ENCODE measurements at places on chromosomes 12 and 14. TPM values are rescaled to one million over a fixed set of nuclear protein-coding genes. Genes with fewer than 3 reads are reported as not detected.

MYF5 gene
- not detected for total RNA-seq

PLXNC1 gene
- 2.7 TPM for total RNA-seq

DCAF4 gene
- 29.6 TPM for total RNA-seq

ZNF891 gene
- 1.9 TPM for total RNA-seq

DNAH10 gene
- total RNA-seq, result 0.68 TPM

DNA sequence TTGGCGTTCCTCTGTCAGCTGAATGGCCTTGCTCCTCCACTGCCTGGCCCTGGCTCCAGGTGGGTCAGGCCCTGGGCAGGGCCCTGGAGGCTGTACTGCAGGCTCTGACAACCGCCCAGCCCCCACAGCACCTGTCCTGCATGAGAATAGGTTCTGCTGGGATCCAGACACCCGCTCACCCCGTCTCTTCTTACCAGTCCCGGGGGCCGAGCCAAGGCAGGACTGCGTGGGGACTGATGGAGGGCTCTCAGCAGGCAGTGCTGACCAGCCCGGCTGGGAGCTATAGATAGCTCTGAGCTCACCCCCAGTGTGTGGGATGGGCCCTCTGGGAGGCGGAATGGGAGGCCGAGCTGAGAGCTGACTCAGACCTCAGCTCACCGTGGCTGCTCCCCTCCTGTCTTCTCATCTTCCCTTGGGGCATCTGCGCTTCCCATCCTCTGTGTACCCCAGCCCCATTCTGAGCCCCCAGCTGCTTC, 39.6 kb downstream of the TEAD4 start:
- no peaks in the 10 kb centered on the region for H3K27me3 ChIP-seq
- H3K4me3 ChIP-seq, result no peak overlapping the region
- no peaks in the 10 kb centered on the region for H3K4me1 ChIP-seq
- no peak overlapping the region for H3K27ac ChIP-seq
- DNase-seq, result no peak
- H3K36me3 ChIP-seq, result no peaks in the 10 kb centered on the region

GRCh38 chr12:110932046-110932445, 11.7 kb upstream of the MYL2 start:
- no peak for DNase-seq
- no peaks in the 10 kb centered on the region for H3K27me3 ChIP-seq
- no peaks in the 10 kb centered on the region for H3K4me1 ChIP-seq
- no peaks in the 10 kb centered on the region for H3K36me3 ChIP-seq

DNA sequence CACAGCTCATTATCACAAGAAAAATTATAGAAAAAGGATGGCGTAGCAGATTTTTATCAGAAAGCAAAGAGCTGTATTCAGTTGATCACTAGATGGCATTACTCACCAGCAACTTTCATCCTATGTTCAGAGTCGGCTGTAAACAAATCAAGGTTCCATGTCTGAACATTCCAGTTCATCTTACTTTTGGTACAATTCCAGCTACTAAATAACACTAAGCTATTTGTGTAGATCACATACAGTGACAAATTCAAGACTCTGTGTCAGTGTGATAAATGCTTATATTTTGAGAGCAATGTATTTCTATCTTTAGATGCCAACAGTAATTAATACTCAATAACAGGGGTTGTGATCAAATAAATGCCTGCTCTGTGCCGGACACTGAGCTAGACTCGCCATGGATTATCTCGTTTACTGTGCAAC, 30.1 kb downstream of the NRDE2 start:
- H3K27ac ChIP-seq, result peak overlapping the region; percentile 43
- no peak overlapping the region for H3K4me3 ChIP-seq
- DNase-seq, result no peak
- H3K36me3 ChIP-seq, result peaks cover 3% of the 10 kb centered on the region
- no peaks in the 10 kb centered on the region for H3K27me3 ChIP-seq

DNA sequence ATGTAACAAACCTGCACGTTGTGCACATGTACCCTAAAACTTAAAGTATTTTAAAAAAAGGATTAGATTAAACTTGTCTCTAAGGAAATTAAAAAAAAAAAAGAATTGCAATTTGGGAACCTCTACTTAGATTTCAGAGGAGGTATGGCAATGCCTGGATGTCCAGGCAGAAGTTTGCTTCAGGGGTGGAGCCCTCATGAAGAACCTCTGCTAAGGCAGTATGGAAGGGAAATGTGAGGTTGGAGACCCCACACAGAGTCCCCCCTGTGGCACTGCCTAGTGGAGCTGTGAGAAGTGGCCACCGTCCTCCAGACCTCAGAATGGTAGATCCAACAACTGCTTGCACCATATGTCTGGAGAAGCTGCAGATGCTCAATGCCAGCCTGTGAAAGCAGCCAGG, 279.6 kb upstream of the CCDC196 start:
- no peaks in the 10 kb centered on the region for H3K36me3 ChIP-seq
- H3K27me3 ChIP-seq, result no peaks in the 10 kb centered on the region
- DNase-seq, result no peak

DNA sequence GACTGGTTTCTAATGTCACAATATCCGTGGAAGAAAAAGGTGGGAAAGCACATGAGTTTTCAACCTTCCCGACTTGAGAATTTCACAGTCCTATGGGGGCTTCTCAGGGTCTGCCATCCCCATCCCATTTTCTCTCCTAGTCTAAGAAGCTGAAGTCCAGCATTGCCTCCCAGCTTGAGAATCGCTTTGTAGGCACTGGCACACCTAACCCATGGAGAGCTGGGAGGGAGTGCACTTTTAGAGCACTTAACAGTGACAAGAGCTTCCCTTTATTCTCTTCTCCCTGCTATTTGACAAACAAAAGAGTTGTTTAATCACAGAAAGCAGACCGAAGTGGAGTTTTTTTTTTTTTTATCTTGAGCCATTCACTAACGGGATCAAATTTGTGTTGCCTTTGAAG, 22.8 kb upstream of the SRRM4 start:
- H3K27ac ChIP-seq, result no peak overlapping the region
- H3K36me3 ChIP-seq, result no peaks in the 10 kb centered on the region
- no peak for DNase-seq

DNA sequence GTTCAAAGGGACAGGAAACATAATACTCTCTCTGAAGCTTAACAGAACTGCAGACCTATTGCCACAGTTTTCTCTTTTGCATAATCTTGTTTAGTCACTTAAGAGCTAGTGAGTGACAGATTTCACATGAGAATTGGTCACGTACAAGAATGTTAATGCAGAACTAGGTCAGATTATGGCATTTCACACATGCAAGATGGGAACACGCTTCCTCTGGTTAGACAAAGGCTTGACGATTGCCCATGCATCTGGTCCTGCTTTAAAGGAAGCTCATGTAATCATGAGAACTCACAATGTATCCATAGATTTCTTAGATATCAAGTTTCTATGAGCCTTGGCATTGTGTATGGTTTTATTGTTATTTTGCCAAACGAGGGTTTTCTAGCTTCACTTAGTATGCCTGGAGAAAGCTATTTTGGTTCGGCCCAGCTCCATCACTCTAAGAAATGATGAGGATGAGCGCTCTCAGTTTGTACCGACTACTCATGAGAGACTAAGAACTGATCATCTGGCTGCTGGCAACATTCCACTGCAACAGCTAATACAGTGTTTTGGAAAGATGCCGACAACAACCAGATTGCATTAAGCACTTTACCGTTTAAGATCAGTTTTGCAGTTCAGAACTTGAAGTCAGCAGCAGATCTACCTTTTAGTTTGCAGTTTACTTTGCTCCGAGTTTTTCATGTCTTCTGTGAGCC, 380.0 kb downstream of the DIO2 start:
- no peak overlapping the region for H3K27ac ChIP-seq
- H3K4me3 ChIP-seq, result no peak overlapping the region
- H3K36me3 ChIP-seq, result no peaks in the 10 kb centered on the region
- no peaks in the 10 kb centered on the region for H3K27me3 ChIP-seq
- no peaks in the 10 kb centered on the region for H3K4me1 ChIP-seq
- DNase-seq, result no peak

DNA sequence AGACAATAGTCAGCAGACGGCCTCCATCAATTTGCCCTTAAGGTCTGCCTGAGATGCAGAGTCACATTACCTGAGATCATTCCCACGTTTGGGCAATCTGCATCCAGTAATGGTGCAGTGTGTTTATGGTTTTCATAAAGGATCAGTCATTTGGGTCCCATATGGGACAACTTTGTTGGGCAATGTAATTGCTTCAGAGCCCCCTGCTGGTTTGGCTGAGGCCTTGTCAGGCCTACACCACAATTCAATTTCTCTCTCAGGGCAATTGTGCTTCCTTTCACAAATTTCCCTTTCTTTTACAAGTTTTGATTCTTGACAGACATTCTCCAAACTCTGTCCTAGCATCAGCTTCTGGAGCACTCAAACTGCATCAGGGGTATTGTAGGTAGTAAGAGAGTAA, 191.2 kb upstream of the SSTR1 start:
- no peaks in the 10 kb centered on the region for H3K27me3 ChIP-seq
- no peak overlapping the region for H3K27ac ChIP-seq
- H3K4me1 ChIP-seq, result no peaks in the 10 kb centered on the region
- H3K4me3 ChIP-seq, result no peak overlapping the region

- H3K36me3 ChIP-seq, result no peaks in the 10 kb centered on the region
- no peaks in the 10 kb centered on the region for H3K4me1 ChIP-seq
- H3K27me3 ChIP-seq, result no peaks in the 10 kb centered on the region
- no peak for DNase-seq
Observed at GRCh38 chr12:4034921-4035320, 161.7 kb upstream of the PARP11 start.

DNA sequence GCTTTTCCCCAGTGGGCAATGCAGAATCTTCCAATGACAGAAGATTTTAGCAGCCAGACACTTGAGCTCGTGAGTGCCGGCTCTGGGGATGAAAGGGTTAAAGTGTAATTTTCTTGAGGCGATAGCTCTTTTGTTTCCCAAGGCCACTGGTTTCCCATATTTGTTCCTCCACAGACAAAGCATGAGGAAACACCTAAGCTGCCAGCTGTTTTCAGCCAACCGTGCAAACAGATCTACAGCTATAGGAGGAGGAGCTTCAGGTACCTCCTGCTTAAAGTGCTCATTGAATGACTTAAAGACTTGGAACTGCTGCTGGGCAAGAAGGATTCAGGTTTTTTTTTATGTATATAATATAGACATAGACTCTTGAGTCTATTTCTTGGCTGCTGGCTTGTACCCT, 1311.5 kb downstream of the TMEM121 start:
- H3K4me1 ChIP-seq, result no peaks in the 10 kb centered on the region
- H3K27ac ChIP-seq, result no peak overlapping the region
- H3K36me3 ChIP-seq, result no peaks in the 10 kb centered on the region
- H3K4me3 ChIP-seq, result no peak overlapping the region
- H3K27me3 ChIP-seq, result no peaks in the 10 kb centered on the region

GRCh38 chr12:28975564-28976340, 173.3 kb upstream of the FAR2 start:
- no peak overlapping the region for H3K27ac ChIP-seq
- DNase-seq, result no peak
- H3K4me3 ChIP-seq, result no peak overlapping the region
- no peaks in the 10 kb centered on the region for H3K27me3 ChIP-seq

GRCh38 chr14:38079886-38080285, 127.8 kb upstream of the SSTR1 start:
- H3K27me3 ChIP-seq, result no peaks in the 10 kb centered on the region
- no peaks in the 10 kb centered on the region for H3K36me3 ChIP-seq
- no peak overlapping the region for H3K27ac ChIP-seq
- no peak for DNase-seq

DNA sequence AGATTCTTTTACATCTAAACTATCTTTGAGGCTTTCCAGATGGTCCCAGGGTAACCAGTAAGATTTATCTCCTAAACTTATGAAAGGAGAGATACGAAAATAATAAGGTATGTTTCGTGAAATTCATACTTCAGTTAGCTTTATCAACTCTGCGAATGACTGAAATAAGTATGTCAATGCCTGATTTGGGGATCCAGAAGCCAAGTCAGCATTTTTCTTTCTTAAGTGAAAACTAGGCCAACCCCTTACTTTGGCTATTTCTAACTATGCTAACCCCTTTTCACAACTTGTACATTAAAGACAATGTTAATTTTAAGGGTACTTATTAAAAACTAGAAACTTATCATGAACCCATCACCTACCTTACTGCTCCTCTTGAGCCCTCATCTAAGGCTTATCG, 26.9 kb upstream of the NID2 start:
- H3K36me3 ChIP-seq, result no peaks in the 10 kb centered on the region
- no peaks in the 10 kb centered on the region for H3K27me3 ChIP-seq
- no peak overlapping the region for H3K27ac ChIP-seq
- H3K4me3 ChIP-seq, result no peak overlapping the region

GRCh38 chr12:14841761-14842160, 1.6 kb downstream of the ART4 start:
- H3K27ac ChIP-seq, result peak overlapping the region; percentile 30
- no peak overlapping the region for H3K4me3 ChIP-seq
- peaks cover 8% of the 10 kb centered on the region for H3K4me1 ChIP-seq
- no peaks in the 10 kb centered on the region for H3K36me3 ChIP-seq
- peak; percentile 78 for DNase-seq

DNA sequence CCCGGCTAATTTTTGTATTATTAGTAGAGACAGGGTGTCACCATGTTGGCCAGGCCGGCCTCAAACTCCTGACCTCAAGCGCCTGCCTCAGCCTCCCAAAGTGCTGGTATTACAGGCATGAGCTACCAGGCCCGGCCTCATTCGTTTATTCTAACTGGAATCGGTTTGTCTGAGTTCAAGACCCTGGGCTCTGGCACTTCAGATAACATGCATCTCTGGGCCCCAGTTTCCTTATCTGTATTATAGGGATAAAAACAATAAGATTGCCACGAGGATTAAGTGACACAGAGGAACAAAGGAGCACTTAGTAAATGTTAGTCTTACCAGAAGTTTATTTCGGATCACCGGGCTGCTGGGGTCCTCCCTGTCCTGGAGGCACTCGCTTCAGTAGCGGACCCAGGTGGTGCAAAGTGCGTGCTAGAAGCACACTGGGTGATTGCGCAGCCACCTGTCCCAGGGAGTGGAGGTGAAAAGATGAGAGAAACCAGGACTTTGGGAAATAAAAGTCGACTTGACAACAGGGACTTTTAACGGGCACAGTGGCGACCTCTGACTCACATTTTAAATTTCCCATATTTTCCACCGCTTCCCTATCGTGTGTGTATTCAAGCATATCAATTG, 37.5 kb downstream of the ACACB start:
- peak overlapping the region; percentile 57 for H3K4me3 ChIP-seq
- H3K27me3 ChIP-seq, result no peaks in the 10 kb centered on the region
- no peak for DNase-seq
- H3K4me1 ChIP-seq, result peaks cover 5% of the 10 kb centered on the region

DNA sequence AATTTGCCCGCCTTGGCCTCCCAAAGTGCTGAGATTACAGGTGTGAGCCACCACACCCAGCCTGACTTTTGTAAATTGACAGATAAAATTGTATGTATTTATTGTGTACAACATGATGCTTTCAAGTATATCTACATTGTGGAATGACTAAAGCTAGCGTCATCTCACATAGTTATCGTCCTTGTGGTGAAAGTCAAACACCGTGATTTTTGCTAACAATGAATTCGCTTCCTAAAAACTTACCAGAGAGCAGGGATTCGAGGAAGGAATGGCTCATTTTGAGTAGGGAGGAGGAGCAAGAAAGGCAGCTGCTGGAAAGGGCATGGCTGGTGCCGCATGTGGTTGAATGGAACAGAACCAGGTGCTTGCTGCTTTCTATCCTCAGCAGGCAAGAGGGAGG, 85.4 kb downstream of the LGMN start:
- no peak for DNase-seq
- no peaks in the 10 kb centered on the region for H3K36me3 ChIP-seq
- no peak overlapping the region for H3K27ac ChIP-seq
- H3K4me1 ChIP-seq, result peaks cover 5% of the 10 kb centered on the region
- H3K27me3 ChIP-seq, result no peaks in the 10 kb centered on the region

- no peaks in the 10 kb centered on the region for H3K27me3 ChIP-seq
- H3K27ac ChIP-seq, result no peak overlapping the region
Observed at GRCh38 chr12:117166107-117166506, 24.2 kb downstream of the FBXO21 start.

Data from prostate gland (tissue), 2 donors.